ENCODE measurements at places on chromosomes 11 and 22.
A peak's percentile ranks its signal among the peaks of the same experiment; 100 is the strongest.

DNA sequence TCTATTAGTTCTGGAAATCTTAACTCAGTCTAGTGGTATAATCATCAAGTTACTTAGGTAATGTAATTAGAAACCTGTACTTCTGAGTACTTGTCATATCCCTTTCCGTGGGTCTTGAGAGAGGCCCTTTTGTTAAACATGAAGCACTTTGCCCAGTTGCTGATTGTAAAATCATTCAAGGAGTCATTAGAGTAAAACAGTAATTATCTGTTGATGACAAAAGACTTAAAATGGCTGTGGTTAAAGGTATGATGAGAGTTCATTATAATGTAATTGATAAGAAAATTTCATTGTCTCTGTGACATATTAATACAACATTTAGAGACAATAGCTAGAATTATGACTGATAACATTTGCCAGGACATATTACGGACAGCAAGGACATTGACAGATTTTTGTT, 34.3 kb downstream of the PRR5L start:
- no peak for DNase-seq

DNA sequence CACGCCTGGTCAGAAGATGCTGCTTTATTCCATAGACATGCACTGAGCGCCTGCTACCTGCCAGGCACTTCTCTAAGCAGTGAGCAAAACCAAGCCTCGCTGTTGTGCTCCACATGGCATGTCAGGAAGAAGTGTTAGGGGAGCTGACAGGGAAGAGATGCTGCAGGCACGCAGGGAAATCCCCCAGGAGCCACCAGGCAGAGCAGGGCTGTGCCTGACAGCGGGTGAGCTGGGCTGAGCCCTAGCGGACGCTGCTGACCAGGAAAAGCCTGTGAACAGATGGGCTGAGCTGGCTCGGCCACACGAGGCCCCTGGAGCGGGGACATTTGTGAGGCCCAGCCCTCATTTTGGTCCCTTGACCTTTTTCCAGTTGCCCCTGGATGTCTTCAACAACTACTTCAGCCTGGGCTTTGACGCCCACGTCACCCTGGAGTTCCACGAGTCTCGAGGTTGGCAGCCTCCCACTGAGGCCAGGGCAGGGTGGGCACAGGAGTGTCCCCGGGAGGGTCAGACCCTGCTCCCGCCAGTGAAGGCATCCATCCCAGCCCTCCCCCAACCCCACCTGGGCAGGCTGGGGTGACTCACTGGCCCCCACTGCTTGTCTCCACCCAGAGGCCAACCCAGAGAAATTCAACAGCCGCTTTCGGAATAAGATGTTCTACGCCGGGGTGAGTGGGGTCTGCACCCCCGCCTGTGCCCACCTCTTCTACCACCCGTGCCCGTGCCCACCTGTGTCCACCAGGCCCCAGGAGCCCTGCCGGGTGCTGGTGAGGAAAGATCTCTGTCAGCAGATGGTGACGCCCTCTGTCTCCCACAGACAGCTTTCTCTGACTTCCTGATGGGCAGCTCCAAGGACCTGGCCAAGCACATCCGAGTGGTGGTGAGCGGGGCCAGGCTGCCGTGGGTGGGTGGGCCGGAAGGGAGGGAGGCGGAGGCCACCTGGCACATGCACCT, 7.4 kb upstream of the MDK start:
- no peak for DNase-seq

- no peak for DNase-seq
Measured at GRCh38 chr11:123899792-123900191, 2.2 kb upstream of the OR8D4 start.

- DNase-seq = no peak
Measured at GRCh38 chr11:57368106-57368844, 12.7 kb downstream of the PRG3 start.

DNA sequence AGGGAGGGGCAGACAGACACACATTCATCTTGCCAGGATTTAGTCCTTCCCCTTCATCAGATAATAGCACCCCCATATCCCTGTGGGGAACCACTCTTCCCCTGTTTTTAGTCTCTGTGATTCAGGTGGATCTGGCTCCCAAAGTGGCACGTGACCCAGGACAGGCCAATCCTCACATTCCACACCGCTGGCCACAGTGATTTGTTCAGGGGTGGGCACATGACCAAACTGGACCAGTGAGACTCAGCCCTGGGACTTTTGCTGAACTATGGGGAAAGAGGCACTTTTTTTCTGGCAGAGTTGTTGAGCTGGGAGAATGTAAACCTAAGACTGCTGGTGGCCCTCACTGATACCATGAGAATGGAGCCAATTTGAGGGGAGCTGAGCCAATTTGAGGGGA, 19.1 kb upstream of the KCNJ11 start:
- no peak for DNase-seq

GRCh38 chr11:79094616-79095015, 346.2 kb downstream of the TENM4 start:
- no peak for DNase-seq

DNA sequence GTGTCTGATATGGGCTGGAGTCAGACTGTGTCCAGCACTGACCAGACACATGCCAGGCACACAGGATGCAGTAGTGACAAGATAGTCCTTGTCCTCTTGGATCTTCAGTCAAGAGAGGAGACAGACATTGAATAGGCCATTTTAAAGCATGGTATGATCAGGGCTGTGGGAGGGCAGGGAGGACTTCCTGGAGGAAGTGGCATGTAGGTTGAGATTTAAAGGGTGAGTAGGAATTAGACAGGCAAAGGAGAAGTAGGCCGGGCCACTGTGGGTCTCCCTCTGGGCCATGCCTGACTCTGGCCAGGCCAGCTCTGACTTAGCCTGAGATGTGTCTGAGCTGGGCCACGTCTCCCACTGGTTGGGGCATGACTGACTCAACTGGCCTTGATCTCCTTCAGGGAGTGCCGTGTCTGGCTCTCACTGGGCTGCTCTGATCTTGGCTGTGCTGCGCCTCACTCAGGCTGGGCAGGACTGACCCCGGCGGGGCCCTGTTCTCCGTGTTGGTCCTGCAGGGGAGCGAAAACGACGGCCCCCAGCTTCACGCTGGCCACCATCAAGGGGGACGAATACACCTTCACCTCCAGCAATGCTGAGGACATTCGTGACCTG, 71.2 kb downstream of the MYO7A start:
- no peak for DNase-seq

DNA sequence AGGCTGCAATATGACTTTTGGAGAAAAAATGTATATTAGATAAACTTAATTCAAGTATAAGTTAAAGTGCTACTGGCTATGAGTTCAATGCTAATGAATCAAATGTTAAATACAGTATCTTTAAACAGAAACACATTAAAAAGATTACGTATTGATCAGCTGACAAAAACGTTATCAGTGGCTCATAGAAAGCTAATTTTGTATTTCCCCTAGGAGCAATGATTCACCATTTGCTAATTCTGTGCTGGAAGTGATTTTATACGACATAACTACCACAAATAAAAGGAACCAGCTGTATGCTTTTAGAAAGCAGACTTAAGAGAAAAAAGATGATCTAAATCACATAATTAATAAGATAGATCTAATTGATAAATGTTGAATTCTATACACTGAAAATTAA, 43.6 kb downstream of the MRE11 start:
- peak; percentile 27 for DNase-seq

- DNase-seq = peak; percentile 71
Measured at GRCh38 chr11:68841718-68842426, at the start of gene CPT1A. TSS of gene CPT1A (minus strand) at chr11:68841916. CDS start at chr11:68815474, 26,442 bp downstream.

DNA sequence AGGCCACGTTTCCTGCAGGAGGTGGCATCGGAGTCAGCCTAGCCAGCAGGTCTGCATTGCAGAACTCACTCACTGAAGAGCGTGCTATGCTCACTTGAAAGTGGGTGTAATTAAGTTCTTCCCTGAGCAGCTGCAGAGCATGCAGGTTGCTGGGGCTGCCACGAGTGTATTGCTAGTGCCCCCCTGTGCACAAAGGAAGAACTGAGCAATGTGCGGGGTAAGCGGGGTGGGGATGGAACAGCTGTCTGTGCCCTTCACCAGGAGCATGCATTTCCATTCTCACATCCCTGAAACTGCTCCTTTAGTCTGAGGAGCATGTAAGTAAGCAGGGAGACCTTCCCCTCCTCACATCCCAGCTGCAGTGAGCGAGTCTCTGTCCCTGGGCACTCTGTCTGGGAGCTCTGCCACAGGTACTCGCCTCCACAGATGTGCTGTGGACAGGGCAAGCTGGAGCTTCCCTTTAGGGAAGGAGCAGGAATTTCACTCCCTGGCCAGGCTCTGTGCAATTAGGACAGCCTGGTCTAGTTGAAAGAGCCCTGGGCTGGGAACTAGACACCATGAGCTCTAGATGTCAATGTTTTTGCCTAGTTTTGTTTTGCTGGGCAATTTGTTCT, 1031.8 kb downstream of the NTM start:
- DNase-seq = peak; percentile 59

DNA sequence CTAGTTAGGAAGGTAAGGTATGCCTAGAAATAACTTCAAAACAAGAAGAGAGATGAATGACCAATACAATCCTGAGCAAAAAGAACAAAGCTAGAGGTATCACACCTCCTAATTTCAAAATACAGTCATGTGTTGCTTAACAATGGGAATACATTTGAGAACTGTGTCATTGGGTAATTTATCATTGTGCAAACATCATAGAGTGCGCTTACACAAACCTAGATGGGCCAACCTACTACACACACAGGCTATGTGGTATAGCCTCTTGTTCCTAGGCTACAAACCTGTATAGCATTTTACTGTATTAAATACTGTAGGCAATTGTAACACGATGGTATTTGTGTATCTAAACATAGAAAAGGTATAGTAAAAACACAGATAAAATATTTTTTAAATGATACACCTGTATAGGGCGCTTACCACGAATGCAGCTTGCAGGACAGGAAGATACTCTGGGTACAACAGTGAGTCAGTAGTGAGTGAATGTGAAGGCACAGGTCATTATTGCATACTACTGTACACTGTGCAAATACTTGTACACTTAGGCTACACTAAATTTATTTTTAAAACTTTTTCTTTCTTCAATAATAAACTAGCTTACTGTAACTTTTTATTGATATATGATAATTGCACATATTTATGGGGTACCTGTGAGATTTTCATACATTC, 48.2 kb downstream of the STK33 start:
- no peak for DNase-seq

GRCh38 chr11:134062265-134063123, 6.4 kb upstream of the JAM3 start:
- DNase-seq = no peak

- DNase-seq = no peak
Measured at GRCh38 chr11:111676878-111677585, 74.8 kb downstream of the SIK2 start.

DNA sequence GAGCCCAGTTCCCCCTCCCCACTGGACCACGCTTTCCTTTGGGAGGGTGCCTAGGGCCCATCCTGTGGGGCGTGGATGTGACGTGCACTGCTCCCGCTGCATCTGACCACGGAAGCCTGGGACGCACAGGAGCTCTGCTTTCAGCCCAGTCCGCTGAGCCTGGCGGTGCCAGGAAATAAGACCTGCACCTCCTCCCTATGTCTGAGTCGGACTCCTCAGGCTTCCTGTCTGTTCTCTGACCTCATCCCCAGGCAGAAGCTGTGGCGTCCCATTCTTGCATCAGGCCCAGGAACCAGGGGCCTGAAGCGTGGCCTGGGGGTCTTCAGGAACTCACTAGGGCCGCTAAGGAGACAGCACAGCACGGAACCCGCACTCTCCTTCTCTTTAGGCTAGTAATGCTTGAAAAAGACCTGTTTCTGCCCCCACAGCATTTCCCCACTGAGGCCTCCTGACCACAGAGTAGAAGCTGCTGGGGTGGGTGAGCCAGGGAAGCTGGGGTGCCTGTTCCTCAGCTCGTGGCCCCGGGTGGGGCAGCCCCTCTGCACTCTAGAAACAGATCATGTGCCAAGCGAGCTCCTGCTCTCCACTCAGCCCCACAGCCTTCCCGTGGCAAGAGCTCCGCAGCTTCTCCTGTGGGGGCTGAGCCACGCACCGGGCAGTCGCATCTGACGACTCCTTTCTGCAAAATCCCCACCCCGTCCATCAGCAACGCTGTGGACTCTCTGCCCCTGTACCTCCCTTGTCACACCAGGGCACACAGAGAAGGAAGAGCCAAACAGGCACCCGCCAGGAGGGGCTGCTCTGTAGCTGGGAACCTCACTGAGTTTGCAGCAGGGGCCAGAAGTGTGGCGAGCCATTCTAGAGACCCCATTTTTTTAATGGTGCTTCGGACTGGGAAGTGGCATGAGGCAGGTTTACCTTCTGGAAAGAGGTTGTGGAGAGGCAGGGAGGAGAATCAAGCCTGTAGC, 22.6 kb downstream of the MOV10L1 start:
- peak; percentile 61 for DNase-seq
